ENCODE measurements at places on chromosomes 16 and 17.

- no peak for DNase-seq
These were observed 27.1 kb downstream of the SCNN1G start for GRCh38 chr16:23209606-23210005.

GRCh38 chr16:11249233-11250061 is 6.6 kb downstream of the SOCS1 start:
- no peak for DNase-seq

- DNase-seq = no peak
These were observed 81.1 kb downstream of the MAF start for GRCh38 chr16:79519448-79519847.

DNA sequence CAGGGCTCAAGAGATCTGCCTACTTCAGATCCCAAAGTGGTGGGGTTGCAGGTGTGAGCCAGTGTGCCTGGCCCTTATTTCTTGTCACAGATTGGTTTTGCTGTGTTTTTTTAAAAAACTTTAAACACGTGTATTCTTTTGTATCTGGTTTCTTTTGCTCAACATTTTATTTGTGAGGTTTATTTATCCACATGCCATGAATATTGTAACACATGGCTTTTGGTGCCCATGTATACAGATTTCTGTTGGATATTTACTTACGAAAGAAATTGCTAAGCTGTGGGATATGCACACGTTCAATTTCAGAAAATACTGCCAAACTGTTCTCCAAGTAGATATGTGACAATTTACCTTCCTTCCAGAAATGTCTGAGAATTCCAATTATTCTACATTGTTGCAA is 18.7 kb upstream of the IL34 start:
- no peak for DNase-seq

DNA sequence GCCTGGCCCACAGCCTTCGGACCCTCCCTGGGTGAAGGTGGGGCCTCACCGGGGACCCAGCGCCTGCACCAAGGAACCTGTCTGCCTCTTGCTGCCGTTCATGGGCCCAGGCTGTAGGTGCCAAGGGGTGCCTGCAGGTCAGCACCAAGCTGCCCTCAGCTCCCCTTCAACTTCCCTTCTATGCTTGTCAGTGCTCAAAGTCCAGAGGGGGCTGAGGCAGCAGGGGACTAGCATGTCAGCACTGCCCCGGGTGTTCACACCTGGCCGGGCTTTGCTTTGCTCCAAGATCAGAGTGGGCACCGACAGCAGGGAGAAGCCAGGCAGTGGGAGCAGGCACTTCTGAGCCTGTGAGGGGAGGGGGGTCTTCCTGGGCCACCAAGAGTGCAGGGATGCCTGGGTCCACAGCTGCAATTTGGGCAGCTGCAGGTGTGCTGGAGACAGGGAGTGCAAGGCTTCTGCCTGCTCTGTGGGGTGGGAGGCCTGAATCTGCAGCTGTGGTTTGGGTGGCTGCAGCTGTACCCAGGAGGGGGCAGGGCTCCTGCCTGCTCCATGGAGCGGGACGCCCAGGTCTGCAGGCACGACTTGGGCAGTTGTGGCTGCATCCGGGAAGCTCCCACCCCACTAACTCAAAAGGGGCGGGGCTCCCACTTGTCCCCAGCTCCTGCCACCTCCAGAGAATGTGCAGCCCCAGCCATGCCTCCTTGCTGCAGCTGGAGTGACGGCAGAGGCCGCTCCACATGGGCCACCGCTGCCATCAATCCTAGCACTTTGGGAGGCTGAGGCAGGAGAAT is 27.6 kb upstream of the PRM1 start:
- no peak for DNase-seq

GRCh38 chr17:72667096-72668063 is 425.1 kb downstream of the SLC39A11 start:
- DNase-seq = no peak

- DNase-seq = peak; percentile 51
These were observed 13.7 kb downstream of the MYO15B start for GRCh38 chr17:75601057-75601987.

- DNase-seq = peak; percentile 46
These were observed 14.4 kb upstream of the MEAK7 start for GRCh38 chr16:84518804-84519341.

GRCh38 chr16:8262299-8262698 is 328.0 kb downstream of the TMEM114 start:
- DNase-seq = no peak

DNA sequence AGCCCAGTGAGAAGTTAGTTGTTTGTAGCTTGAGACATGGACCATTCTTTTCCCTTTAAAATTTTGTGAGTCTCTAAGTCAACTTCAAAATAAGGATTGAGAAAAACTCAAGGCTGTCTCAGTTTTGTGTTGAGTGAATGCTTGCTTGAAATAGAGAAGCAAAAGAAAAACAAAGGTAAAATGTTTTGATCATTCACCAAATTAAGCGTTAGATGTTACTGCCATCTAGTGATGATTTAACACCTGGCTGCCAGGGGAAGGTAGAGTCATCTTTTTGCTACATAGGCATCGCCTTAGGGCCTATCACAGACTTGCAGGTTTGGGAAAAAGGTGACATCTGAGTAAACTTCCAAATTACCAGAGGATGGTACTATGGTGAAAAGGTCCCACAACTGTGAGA is 74.4 kb downstream of the PCTP start:
- DNase-seq = no peak

- DNase-seq = no peak
These were observed 3.8 kb downstream of the ACSM3 start for GRCh38 chr16:20767577-20767976.

- no peak for DNase-seq
These were observed 6.0 kb upstream of the KRT38 start for GRCh38 chr17:41446806-41447205.

DNA sequence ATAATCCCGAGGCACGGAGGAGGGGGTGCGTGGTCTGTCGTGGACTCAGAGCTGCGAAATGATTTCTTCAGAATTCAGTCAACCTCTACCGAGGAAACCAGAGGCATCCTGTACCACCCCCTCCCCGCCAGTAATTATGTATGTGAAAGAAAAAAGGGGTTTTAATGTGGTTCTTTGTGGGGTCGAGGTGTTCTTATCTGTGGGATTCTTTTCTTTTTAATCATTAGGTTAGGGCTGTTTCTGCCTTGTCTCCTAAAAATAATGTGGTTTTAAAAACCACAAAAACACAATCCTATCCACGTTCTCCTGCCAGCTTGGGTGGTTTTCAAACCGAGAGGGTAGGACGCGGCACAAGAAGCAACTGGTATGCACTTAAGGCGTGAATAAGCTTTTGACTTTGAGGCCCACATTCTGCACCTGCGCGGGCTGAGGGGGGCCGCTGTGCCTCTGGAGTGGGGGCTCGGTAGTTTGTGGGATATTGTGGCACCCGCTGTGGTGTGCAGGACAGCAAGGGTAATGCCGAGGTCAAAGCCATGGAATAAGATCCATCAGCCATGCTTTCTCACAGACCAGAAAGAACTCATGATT is 1.0 kb downstream of the SLC47A1 start:
- DNase-seq = no peak

DNA sequence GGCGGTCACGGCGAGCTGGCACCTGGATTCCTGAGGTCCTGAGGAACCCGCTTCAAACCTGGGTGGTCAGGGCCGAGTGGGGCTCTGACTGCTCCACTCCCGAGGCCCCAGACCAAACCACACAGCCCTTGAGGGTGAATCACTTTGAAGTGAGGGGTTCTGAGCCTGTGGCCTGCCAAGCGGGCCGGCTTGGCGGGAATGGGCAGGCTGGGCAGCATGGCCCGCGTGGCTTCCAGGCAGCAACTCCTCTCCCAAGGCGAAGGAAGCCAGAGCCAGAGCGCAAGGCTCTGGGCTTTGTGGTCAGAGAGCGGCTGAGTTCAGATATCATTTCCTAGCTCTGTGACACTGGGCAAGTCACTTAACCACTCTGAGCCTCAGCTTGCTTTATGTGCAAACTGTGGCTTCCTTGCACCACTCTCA is 42.7 kb downstream of the CMIP start:
- DNase-seq = no peak

DNA sequence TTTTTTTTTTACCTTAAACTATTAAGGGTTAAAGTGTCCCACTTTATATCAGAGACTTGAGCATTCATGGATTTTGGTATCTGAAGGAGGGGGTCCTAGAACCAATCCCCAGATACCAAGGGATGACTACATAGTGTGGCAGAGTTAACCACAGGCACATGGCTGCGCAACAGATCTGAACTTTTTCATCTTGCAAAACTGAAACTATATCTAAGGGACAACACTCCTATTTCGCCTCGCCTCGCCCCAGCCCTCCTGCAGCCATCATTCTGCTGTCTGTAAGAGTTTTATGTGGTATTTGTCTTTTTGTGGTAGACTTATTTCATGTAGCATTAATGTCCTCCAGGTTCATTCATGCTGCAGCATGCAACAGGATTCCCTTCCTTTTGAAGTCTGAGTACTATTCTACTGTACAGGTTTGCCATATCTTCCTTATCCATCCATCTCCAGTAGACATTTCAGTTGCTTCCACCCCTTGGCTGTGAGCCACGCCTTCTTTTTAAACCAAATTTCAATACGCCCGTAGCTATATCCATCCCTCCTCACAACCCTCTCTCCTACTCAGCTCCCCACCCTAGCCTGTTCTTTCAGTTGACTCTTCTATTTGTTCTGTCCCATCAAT is 53.2 kb downstream of the AMFR start:
- DNase-seq = no peak

- no peak for DNase-seq
These were observed 14.2 kb downstream of the B4GALNT2 start for GRCh38 chr17:49146620-49147306.

Data from effector CD4-positive, alpha-beta T cell (primary cell).